ENCODE measurements at places on chromosomes 13 and 19. TPM values are rescaled to one million over a fixed set of nuclear protein-coding genes. Genes with fewer than 3 reads are reported as not detected.

Gene C1QTNF9B
- total RNA-seq = not detected

Gene PPP1R15A
- 97.4 TPM for total RNA-seq

GRCh38 chr13:34044660-34045080 lies 226.7 kb downstream of the RFC3 start:
- no peak overlapping the region for H3K4me3 ChIP-seq
- H3K27me3 ChIP-seq = no peaks in the 10 kb centered on the region
- H3K4me1 ChIP-seq = no peaks in the 10 kb centered on the region
- no peak for DNase-seq

- no peak overlapping the region for H3K4me3 ChIP-seq
- DNase-seq = no peak
- H3K4me1 ChIP-seq = no peaks in the 10 kb centered on the region
- no peak overlapping the region for H3K27ac ChIP-seq
- H3K27me3 ChIP-seq = peaks cover 17% of the 10 kb centered on the region
- H3K36me3 ChIP-seq = no peaks in the 10 kb centered on the region
These were observed 12.5 kb downstream of the PTPRH start for GRCh38 chr19:55196803-55197202.

DNA sequence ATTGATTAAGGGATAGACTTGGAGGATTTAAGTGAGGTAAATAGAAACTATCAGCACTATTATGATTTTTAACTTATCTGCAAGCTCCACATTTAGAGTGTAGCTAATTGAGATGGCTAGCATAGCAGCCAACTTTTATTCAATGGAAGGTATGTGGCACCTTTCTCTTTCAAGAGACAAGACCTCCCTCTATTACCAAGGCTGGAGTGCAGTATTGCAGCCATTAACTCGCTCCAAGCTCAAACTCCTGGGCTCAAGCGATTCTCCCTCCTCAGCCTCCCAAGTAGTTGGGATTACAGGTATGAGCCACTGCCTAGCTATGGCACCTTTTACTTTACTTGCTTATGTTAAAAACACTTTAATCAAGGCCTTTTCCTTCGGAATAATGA lies 8.2 kb downstream of the TPT1 start:
- H3K27me3 ChIP-seq = no peaks in the 10 kb centered on the region
- no peak for DNase-seq
- H3K36me3 ChIP-seq = peaks cover 24% of the 10 kb centered on the region
- no peak overlapping the region for H3K4me3 ChIP-seq

- H3K4me3 ChIP-seq = no peak overlapping the region
- no peaks in the 10 kb centered on the region for H3K27me3 ChIP-seq
- no peaks in the 10 kb centered on the region for H3K36me3 ChIP-seq
- H3K27ac ChIP-seq = no peak overlapping the region
- DNase-seq = no peak
These were observed 1013.1 kb upstream of the ATXN8OS start for GRCh38 chr13:69094485-69094884.

GRCh38 chr19:13887018-13887436 lies 10.1 kb downstream of the NANOS3 start:
- H3K27ac ChIP-seq = no peak overlapping the region
- H3K4me1 ChIP-seq = peaks cover 10% of the 10 kb centered on the region
- no peaks in the 10 kb centered on the region for H3K27me3 ChIP-seq
- no peaks in the 10 kb centered on the region for H3K36me3 ChIP-seq

DNA sequence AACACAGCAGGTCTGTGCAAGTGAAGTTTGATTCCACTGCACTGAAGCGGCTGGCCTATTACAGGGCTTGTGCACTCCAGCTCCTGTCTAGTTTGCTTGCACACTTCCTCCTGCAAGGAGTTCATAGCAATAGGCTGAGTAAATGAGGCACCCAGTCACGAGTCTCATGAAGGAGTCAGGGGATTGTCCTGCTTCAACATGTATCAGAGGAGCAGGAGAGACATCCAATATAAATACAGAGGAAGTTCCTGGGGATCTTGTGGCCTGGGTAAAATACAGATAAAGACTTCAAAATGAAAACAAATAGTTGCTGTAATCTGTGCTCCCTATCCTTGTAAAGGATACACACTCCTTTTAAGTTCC lies 259.9 kb downstream of the SLITRK1 start:
- H3K36me3 ChIP-seq = no peaks in the 10 kb centered on the region
- no peak overlapping the region for H3K27ac ChIP-seq
- DNase-seq = no peak
- no peak overlapping the region for H3K4me3 ChIP-seq
- H3K4me1 ChIP-seq = no peaks in the 10 kb centered on the region

DNA sequence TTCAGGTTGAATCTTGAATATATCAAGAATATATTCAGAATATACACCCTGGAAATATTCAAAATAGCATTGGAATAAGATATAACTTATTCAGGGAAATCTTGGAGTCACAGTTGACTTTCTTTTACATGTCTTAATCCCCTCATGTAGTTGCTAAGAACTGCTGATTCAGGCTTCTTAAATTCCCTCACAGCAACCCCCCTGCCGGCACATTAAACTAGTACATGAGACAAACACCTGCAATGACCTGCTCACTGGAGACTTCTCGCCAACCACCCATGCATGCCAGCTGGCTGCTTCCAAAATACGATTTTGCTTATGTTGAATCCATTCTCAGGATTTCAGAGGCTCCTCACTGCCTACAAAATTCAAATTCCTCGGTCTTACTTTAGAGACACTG lies 997.1 kb downstream of the EFNB2 start:
- no peaks in the 10 kb centered on the region for H3K4me1 ChIP-seq
- H3K27ac ChIP-seq = no peak overlapping the region
- DNase-seq = no peak
- no peaks in the 10 kb centered on the region for H3K36me3 ChIP-seq

DNA sequence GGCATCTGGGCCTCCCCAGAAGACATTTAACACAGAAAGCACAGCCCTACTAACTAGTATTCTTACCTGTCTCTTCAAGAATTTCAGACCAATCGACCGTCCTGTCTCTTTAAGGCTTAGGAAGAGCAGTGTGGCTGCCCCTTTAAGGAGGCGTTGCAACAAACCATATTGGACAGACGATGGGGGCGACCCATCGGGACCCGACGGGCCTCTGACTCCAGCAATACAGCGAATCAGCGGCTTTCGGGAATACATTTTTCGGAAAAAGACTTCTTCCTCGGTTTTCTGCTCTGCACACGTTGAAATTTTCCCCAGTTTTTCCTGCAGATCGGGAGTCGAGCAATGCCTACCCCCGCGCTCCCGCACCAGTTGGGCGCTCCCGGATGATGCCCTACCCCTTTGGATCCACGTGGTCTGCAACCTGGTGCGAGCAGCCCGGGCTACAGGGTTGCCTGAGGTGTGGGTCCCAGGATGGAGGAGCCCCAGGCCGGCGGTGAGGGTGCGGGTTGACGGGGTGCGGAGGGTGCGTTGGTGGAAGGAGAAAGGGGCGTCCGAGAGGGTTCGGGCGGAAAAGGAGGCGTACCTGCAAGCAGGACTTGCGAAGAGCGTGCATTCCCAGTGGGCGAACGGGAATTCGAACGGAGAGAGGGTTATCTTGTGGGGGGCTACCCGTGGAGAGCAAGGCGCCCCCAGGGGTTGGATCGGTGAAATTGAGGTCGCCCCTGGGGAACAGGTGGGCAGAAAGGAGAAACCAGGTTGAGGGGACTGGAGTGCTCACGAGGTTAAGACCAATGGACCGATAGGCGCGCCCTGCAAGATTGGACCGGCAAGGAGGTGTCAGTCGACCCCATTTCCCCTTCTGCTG lies at the start of gene POLR1G:
POLR1G (plus strand) TSS at position 419 of the 865 bp plus-strand sequence; CDS start at position 472, 53 bp downstream.
- peaks cover 30% of the 10 kb centered on the region for H3K27me3 ChIP-seq
- DNase-seq = peak; percentile 83
- peaks cover 44% of the 10 kb centered on the region for H3K4me1 ChIP-seq
- peak within 1 kb of the TSS; percentile 93 for H3K4me3 ChIP-seq
- H3K27ac ChIP-seq = peak within 1 kb of the TSS; percentile 93

DNA sequence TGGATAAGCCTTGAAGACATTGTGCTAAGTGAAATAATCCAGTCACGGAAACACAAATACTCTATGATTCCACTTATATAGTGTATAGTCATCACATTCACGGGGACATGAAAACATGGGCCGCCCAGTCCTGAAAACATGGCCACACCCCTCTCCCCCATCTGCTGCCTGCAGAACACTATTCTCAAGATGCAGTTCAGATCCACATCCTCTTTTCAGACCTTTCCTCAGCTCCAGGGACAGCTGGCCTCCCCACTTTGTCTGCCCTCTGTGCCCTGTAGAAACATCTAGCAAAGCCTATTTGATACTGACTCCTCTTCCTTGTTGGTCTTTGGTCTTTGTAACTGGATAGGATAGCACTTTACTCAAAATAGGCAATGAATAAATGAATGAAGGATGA lies 8.3 kb downstream of the RFX2 start:
- no peak overlapping the region for H3K4me3 ChIP-seq
- DNase-seq = no peak
- H3K27me3 ChIP-seq = no peaks in the 10 kb centered on the region
- peaks cover 5% of the 10 kb centered on the region for H3K36me3 ChIP-seq
- peaks cover 10% of the 10 kb centered on the region for H3K4me1 ChIP-seq
- no peak overlapping the region for H3K27ac ChIP-seq

DNA sequence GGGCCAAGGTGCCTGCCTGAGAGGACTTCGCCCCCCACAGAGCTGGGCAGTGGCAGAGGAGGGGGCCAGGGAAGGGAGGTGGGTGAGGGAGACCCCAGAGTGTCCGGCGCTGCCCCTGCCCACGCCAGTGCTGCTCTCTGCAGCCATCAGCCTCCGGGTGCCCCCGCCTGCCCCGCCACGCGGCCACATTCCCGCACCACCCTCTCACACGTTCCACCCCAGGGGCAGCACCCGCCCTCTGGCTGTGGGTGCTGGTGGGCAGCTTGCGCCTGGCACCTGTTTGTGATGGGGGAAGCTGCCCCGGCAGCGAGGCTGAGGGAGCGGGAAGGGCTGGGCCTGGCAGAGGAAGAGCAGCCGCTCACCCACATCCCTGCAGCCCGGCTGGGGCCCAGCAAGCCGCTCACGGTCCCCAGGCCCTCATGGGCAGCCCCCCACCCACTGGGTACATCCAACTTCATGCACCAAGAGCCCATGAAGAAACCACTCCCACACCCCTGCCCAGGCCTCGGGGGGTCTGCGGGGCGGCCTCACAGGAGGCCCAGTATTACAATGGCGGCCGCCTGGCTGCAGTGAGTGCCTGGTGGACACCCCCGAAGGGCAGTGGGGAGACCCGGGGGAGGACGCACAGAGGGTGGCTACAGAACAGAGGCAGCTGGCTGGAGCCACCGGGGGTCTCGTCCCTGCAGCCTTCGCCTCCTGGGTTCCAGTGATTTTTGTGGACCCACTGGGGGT lies 14.0 kb downstream of the SBNO2 start:
- peaks cover 7% of the 10 kb centered on the region for H3K4me1 ChIP-seq
- no peak overlapping the region for H3K4me3 ChIP-seq
- no peaks in the 10 kb centered on the region for H3K36me3 ChIP-seq

DNA sequence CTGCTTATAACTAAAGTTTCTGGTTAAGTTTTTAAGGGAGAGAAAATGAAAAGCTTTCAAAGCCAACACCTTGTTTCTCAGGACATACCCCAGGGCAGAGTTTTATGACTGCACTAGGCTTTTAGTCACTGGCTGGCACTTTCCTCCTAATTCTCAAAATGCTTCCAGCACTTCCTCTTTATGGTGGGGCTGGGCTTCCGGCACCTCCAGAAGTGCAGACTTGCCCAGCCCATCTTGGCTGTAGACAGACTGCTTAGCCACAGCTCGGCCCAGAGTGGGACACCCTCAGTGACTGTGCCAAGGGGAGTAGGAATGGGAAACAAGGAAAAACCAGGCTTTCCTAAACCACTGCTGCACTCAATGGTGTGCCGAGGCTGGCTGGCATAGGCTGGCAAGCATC lies 23.2 kb upstream of the GTF3A start:
- H3K27ac ChIP-seq = no peak overlapping the region
- H3K4me1 ChIP-seq = peaks cover 1% of the 10 kb centered on the region
- H3K36me3 ChIP-seq = no peaks in the 10 kb centered on the region
- H3K27me3 ChIP-seq = no peaks in the 10 kb centered on the region

DNA sequence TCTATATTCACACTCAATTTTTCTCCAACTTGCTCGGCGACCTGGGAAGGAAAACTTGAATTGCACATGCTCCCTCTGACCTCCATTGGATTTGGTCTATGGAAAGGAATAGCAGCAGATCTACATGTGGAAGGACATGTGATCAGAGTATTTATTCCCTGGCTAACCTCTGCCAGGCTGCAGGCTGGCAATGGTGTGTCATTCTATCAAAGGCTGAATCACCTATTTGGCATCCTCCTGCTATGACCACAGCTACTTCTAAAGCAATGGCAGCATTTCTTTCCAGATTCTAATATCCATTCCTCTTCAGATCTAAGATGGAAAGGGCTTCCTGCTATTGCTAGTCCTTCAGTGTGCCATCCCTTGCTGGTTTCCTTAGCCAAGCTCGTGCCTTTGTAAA lies 144.3 kb upstream of the FREM2 start:
- no peaks in the 10 kb centered on the region for H3K36me3 ChIP-seq
- H3K27me3 ChIP-seq = no peaks in the 10 kb centered on the region

- H3K27me3 ChIP-seq = no peaks in the 10 kb centered on the region
- no peak overlapping the region for H3K4me3 ChIP-seq
- H3K36me3 ChIP-seq = no peaks in the 10 kb centered on the region
These were observed 456.1 kb downstream of the PCDH9 start for GRCh38 chr13:66774046-66774445.

- no peak for DNase-seq
- no peak overlapping the region for H3K4me3 ChIP-seq
- no peaks in the 10 kb centered on the region for H3K36me3 ChIP-seq
- no peaks in the 10 kb centered on the region for H3K27me3 ChIP-seq
- H3K27ac ChIP-seq = no peak overlapping the region
- H3K4me1 ChIP-seq = no peaks in the 10 kb centered on the region
These were observed 1317.1 kb downstream of the SLITRK1 start for GRCh38 chr13:82565201-82565600.

DNA sequence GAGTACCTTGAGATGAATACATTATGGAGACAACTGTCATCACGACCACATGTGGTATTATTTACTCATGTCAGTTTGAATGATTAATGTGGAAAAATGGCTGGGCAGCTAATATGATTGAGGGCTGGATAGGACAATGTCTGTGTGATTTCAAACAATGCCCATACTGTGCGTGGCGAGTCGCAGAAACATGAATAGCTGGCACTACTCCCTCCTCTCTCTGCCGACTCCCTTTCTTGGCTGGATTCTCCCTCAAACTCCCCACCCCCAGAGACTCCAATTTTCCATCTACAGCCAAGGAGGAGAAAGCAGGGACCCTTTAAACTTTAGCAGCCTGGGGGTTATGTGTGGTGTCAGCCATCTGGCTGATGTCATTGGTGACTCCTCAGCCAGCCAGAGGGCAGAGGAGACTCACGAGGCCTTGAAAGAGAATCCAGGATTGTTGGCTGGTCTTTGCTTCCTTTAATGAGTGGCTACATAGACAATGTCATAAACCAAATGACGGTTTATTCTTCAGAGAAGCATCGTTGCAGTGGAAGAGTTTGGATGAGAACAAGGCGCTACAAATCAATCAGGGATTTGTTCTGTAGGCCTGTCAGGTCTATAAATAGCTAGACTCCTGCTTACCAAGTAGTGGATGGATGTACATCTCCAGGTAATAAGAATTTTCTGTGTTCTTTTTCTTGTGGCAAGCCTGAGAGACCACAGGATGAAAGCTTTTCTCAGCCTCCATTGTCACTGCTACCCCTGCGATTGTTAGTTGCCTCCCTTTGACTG lies 165.6 kb downstream of the DLEU7 start:
- H3K27ac ChIP-seq = no peak overlapping the region
- no peaks in the 10 kb centered on the region for H3K4me1 ChIP-seq
- H3K4me3 ChIP-seq = no peak overlapping the region
- peaks cover 3% of the 10 kb centered on the region for H3K27me3 ChIP-seq
- DNase-seq = no peak
- no peaks in the 10 kb centered on the region for H3K36me3 ChIP-seq

Measured in activated naive CD4-positive, alpha-beta T cell treated with anti-CD3 and anti-CD28 coated beads for 36 hours (primary cell).